ENCODE measurements at places on chromosomes 13 and 19.

GRCh38 chr13:77300176-77301037, 26.5 kb downstream of the MYCBP2 start:
- H3K27ac ChIP-seq = peak overlapping the region; percentile 54
- H3K36me3 ChIP-seq = peaks cover 11% of the 10 kb centered on the region
- H3K4me1 ChIP-seq = peaks cover 10% of the 10 kb centered on the region
- DNase-seq = peak; percentile 42

GRCh38 chr13:46604226-46604990, 51.4 kb downstream of the LRCH1 start:
- no peaks in the 10 kb centered on the region for H3K27me3 ChIP-seq
- peaks cover 40% of the 10 kb centered on the region for H3K4me1 ChIP-seq
- H3K4me3 ChIP-seq = no peak overlapping the region
- no peak overlapping the region for H3K27ac ChIP-seq

DNA sequence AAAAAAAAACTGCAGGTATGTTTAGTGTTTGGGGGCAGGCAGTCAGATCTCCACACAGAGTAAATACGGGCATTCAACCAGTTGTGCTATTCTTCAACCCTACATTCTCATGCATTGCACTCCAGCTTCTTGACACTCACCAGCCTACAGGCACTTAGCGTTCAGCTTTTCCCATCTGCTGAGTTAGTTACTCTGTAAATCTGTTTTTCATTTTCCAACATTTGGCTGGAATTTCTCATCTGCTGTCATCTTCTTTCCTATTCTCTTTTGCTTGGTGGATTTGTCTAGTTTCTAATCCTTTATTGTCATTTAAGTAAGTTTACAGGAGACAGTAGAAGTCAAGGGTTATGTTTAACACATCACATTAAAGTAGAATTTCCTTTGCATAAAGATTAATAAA, 1318.9 kb downstream of the OLFM4 start:
- H3K4me1 ChIP-seq = no peaks in the 10 kb centered on the region
- no peak overlapping the region for H3K4me3 ChIP-seq
- no peak for DNase-seq
- no peaks in the 10 kb centered on the region for H3K27me3 ChIP-seq
- no peaks in the 10 kb centered on the region for H3K36me3 ChIP-seq

DNA sequence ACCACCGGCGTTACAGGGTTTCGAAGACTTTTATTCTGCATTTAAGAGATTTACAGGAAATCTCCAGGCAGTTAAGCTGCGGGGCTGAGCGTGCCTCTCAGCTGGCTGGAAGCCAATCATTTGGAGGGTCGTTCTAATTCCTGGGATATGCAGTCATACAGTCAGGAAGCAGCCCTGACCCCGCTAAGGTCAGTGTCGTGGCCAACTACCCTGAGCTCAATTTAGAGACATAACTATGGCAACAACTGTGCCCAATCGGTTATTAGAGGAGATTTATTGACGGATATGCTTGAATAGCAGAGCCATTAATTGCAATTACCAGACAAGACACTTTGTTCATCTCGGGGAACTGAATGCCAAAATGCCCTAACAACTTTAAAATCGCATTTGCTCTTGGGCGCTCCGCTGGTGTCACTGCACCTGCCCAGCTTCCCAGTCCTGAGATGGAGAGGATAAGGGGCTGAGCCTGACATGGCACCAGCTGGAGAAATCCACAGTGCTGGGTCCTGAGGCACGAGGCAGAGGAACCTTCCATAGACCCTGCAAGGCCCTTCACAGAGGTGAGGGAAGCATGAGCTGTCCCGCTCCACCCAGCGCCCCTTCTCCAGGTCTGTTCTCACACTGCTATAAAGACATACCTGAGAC, 15.1 kb upstream of the ZNF507 start:
- H3K36me3 ChIP-seq = no peaks in the 10 kb centered on the region
- H3K27ac ChIP-seq = no peak overlapping the region
- H3K27me3 ChIP-seq = no peaks in the 10 kb centered on the region
- DNase-seq = no peak
- H3K4me3 ChIP-seq = no peak overlapping the region

- H3K27me3 ChIP-seq = no peaks in the 10 kb centered on the region
- DNase-seq = no peak
- H3K36me3 ChIP-seq = no peaks in the 10 kb centered on the region
- no peak overlapping the region for H3K27ac ChIP-seq
- no peaks in the 10 kb centered on the region for H3K4me1 ChIP-seq
These were observed 1110.0 kb upstream of the PCDH20 start for GRCh38 chr13:62525652-62526051.

DNA sequence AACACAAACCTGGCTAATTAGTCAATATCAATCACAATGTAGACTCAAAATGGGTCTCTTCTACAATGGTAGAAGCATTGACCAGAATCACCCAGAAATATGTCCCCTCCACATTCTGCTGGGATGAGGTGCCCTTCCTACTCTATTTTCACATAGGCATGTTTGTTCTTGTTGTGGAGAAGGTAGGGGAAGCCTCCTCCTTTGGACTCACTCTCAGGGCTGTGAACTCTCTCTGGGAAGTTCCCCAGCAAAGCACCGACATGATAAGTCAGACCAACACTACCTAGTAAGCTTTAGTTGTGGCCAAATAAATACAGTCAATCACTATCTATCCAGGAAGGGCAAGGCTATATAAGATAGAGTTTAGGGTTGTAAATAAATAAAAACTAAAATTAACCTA, 194.5 kb upstream of the UBL3 start:
- no peak overlapping the region for H3K4me3 ChIP-seq
- H3K27me3 ChIP-seq = no peaks in the 10 kb centered on the region
- no peaks in the 10 kb centered on the region for H3K36me3 ChIP-seq
- H3K4me1 ChIP-seq = peaks cover 10% of the 10 kb centered on the region
- H3K27ac ChIP-seq = no peak overlapping the region
